ENCODE measurements at places on chromosomes 6 and 20.

DNA sequence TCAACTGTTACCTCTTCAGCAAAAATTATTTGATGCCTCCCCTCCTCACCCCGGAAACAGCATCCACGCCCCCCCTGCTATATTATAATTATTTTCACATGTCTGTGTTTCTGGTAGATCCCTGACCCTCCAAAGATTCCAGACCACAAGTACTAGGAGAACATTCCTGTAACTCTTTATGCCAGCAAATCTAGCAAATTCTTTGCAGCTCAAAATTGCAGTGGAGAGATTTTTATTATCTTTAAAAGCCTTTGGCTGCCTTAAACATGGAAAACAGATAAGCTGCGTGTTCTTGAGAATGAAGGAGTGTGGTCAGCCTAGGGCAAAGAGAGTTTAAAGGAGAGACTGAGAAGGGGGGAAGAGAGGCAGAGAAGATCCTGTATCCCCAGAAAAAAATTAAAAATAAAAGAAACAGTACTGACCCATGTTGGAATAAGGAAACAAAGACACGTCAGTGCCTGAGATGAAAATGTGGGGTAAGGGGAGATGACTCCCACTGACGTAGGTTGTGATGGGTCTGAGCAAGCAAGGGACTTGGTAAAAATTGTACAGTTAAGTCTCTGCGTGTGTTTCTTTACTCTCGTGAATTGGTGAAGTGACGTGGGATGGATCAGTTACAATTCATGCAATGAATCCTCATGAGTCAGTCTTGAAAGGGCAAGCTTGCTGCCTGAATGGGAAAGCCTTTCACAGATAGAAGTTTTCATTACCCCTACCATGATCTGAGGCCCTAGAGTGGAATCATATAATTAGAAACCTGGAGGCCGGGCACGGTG lies 8.3 kb downstream of the ID4 start:
- DNase-seq, result no peak

DNA sequence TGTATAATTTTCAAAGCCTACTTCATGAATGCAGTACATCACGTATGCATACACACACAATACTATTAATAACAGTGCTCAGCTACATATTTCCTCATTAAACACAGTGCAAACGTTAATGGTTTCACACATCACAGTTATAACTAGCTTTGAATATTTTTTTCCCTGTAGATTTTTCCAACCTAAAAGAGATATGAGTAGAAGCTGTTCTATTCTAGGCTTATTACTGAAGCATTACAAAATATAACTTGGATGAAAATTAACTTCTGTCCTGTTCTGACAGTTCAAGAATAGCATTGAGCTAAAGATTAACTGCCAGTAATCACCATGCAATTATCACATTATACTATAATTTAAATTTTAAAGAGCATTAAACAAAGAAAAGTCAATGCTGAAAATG lies 6.2 kb downstream of the LMBRD1 start:
- DNase-seq, result no peak

DNA sequence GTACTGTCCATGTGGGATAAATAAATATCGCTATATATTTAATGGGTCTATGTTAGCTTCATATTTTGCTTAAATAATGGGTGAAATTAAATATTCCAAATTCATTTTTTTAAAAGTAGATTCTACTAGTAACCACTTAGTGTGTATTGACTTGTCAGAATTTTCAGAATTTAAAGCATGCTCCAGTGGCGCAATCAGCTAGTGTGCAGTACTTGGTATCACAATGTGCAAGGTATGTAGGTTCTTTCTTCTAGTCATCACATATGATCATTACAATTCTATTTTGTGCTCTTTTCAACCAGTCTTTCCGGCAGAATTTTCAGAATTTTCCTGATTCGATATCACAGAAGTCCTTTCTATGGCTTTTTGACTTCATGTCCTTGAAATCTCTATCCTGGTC lies 32.6 kb downstream of the PDE7B start:
- DNase-seq, result no peak

DNA sequence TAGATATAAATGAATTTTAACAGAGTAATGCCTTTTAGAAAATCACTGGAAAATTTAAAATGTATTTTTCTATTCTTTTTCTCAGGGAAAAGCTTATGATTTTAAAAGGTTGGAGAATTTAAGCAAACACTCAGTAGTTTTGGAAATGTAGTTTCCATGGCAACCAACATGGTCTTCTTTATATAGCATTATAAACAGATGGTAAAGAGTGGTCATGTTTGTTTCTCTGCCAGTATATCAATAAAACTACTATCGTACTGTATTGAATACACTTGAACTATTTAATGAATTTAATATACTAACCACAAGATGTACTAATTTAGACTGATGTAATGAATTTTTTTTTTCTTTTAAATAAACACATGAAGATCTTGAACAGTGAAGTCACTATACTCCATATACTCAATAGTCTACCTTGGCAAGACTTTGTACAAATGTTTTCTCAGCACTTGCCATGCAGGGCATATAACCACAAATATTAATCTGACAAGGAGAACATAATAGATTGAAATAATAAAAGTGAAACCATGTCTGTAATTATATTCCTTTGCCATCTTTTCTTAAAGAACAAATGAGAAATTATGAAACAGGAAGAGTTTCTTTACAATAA lies 105.5 kb downstream of the PDSS2 start:
- no peak for DNase-seq

- DNase-seq, result no peak
These were observed 206.7 kb downstream of the CLIC5 start for GRCh38 chr6:45808917-45809316.

DNA sequence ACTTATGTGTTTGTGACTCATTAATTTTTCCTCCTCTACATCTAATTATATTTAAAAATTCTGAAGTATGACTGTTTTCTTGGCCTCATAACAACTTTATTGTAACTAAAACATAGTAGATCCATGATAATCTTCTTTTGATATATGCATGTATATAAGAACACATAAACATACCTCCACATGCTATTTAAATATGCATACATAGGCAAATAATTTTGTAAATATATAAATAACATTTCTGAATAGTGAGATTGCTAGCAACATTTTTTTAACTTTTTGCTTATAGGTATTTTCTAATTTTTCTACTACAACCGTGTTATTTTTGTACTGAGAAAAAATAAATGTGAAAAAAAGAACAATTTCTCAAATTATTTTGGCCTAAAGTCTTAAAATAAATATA lies 627.6 kb downstream of the HTR1B start:
- no peak for DNase-seq

DNA sequence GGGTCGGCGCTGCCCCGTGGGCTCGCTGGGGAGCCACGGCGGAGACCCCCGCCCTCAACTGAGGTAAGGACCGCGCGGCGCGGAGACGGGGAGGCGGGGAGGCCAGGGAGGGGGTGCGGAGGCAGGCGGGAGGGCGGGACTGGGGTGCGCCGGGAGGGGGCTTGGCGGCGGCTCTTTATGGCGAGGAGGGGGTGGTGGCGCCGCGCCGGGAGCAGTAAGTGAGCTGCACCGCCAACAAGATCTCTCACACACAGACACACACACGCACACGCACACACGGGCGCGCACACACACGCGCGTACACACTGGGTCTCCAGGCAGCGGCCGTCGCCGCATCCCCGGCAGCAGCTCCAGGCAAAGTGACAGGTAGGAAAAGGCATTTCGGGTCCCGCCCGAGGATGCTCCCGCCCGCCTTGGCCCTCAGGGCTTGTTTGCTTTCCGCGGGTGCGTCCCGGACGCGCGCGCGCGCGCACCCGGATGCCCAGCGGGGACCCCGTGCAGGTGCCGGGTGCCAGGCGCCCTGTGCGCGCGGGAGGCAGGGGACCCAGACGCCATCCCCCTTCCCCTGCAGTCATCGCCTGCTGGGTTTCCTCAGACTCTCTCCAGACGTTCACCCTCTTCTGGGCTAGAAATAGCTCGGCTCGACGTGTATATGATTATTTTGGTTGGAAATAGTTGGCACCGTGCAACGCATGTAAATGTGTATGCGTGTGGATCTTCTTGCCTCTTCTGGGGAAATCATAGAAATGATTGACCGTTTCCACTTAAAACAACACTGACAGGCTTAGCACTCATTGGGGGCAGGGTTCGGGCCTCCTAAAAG lies at the start of gene PLCB4:
TSS of gene PLCB4 (plus strand) at position 247 of the 823 bp plus-strand sequence. CDS start 238,728 bp downstream, outside the sequence.
- peak; percentile 76 for DNase-seq

DNA sequence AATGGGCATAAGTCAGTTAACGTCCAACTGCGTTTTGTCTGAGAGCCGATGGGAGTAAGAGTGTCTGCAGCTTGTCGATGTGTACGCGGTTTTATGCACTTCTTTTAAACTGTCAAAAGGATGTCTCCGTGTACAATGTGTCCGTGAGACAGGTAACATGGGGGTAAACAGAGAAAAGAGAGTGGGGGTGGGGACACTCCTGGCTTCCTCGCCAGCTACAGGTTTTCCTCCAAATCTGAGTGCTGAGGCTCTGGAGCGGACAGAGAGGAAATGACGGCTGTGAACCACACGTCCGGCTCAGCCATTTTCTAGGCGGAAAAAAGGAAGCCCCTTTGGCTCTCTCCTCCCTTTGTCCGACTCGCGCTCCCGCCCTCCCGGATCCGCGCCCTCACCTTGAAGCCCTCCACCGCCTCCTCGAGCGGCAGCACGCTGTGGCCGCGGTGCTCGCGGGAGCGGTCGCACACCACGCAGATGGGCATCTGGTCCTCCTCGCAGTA lies 916 bp downstream of the TRIM27 start:
- DNase-seq, result peak; percentile 73

DNA sequence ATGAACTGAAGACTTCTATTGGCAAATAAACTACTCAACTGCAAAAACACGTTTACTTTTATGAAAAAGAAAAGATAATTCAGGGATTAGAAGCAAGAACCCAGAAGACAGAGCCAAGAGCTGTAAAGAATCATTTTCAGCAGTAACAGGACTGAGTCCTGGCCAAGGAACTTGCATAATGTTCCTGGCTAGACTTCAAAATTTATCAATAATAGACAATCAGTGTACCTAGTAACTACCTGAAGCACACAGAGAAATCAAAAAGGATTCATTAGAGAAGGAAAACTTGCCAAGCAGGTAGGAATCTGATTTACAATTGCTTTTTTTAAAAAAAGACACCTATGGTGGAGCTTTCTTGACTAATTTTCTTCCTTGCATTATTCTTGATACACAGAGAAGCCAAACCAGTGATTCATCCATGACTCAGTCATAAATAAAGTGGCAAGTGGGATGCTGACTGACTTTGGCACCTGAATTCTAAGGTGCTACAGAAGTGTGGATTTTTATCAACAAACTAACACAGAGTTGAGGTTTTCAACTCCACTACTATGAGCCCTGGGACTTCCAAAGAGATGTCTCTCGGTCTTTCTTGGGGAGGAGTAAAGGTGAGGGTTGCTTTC lies 281.3 kb downstream of the BMP7 start:
- DNase-seq, result no peak

DNA sequence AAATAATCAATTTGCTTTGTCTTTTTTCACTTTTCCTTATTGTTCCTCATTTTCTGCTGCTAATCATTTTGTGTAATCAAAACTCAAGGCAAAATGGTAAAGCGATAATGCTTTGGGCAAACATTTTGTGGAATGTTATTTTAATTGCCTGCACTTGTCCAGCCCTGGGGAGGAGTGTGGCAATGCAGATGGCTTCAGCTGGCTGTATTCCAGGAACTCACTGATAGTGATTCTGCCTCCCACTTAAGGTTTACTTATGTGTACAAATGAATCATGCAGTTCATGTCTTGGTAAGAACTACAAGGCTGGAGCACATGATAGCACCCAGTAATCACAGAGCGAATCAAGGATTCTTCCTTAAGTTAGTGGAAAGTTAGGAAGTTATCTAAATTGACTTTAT lies 107.8 kb downstream of the COL19A1 start:
- no peak for DNase-seq

DNA sequence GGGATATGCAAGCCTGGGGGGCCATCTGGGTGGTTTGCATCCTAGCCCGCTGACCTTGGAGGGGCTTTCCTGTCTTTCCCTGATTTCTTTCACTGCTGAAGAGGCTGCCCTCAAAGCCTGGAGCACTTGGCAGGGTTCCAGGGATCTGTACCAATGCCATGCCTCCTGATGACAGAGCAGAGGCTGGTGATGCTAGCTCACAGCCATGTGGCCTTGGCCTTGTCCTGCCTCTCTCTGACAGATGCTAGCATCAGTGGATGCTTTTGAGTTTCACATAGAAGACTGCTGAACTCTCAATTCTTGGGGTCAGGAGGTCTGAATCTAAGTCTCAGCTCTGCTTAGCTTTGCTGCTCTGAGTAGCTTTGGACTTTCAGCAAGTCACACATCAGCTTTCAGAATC lies 21.9 kb upstream of the RREB1 start:
- no peak for DNase-seq

- peak; percentile 51 for DNase-seq
These were observed 57.6 kb upstream of the TIAM2 start for GRCh38 chr6:154937306-154938220.

DNA sequence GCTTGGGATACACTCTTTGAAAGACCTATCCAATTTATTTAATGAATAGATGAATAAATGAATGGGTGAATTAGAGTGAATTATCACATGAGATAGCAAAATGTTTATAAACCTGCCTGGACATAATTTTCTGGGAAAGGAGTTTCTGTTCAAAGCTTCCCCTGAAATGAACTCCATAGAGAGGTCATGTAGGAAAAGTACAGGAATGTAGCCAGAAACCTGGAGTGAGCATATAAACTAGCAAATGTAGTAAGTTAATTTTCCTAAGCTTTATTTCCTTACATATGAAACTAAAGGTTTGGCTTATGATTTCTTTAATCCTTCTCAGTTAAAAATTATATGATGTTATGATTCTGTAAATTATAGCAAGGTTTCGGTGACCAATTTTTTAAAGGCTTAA lies 380.3 kb upstream of the RSPO3 start:
- no peak for DNase-seq

GRCh38 chr6:127279815-127280214 lies 13.2 kb downstream of the RNF146 start:
- no peak for DNase-seq

DNA sequence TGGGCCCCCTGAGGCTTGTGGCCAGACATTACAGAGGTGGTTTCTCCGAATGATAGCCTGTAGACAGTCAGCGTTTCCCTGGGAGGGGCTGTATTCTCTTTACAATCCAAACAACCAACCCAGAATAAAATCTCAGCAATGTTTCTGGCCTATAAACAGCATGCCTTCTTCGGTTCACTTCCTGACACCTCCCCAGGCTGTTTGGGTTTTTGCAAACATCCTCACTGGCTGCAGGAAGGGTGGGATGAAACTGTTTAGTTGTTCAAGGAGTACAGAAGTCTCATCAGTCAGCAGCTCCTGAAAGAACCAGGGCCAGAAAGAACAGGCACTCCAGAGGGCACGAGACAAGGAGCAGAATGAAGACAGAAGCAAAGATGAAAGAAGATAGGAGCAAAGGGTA lies 350.0 kb downstream of the QKI start:
- no peak for DNase-seq

DNA sequence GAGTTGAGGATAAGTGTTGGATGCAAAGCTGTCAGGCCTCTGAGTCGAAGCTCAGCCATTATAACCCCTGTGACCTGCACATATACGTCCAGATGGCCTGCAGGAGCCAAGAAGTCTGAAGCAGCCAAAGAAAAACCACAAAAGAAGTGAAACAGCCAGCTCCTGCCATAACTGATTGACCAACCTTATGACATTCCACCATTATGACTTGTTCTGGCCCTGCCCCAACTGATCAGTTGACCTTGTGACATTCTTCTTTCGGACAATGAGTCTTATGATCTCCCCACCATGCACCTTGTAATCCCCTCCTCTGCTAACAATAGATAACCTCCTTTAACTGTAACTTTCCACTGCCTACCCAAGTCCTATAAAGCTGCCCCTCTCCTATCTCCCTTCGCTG lies 133.7 kb upstream of the AGPAT4 start:
- no peak for DNase-seq

- DNase-seq, result no peak
These were observed 105.8 kb downstream of the SLX4IP start for GRCh38 chr20:10540636-10541493.

GRCh38 chr6:84805145-84805544 lies 40.7 kb upstream of the TBX18 start:
- no peak for DNase-seq

All from right forelimb (tissue), 1 donor.